ENCODE measurements at places on chromosomes 4 and X.

- DNase-seq: no peak
Observed at GRCh38 chr4:57766341-57766740, 656.2 kb upstream of the IGFBP7 start.

DNA sequence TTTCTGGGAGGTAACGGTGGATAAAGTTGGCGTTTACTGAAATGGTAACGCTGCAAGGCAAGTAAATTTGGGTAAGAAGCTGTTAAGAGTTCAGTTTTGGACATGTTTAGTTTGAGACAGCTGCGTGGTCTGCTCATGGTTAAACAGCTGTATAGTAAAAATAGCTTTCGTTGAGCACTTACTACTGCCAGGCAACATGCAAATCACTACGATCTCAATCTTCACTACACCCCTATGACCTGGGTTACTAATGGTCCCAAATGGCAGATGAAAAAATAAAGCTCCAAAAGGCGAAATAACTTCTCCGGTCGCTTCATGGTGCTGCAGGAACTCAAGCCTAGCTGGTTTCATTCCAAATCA is 22.2 kb downstream of the FABP2 start:
- no peak for DNase-seq

DNA sequence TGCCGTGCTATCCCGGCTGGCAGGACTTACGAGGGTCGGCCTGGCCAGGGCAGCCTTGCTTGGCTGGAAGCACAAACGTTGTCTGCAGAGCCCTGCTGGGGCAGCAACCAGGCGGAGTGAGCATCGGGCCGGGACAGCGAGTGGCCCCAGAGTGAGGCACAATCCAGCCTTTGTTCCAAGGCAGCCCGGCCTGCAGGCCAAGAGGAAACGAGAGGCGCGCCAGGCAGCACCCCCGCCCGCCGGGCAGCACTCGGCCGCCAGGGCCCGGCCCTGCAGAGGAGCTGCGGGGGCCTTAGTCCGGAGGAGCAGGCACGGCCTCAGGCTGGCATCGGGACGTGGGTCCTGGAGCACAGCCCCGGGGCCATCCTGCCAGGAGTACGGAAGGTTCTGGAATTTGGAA is 24.1 kb downstream of the FGFRL1 start:
- no peak for DNase-seq

- DNase-seq: no peak
Observed at GRCh38 chrX:7996414-7996813, 69.2 kb upstream of the PNPLA4 start.

GRCh38 chrX:140762061-140762460 is 52.5 kb downstream of the LINC00632 start:
- peak; percentile 28 for DNase-seq

- DNase-seq: no peak
Observed at GRCh38 chr4:12439633-12440305, 1011.1 kb upstream of the HS3ST1 start.

GRCh38 chr4:7323872-7324650 is 110.7 kb downstream of the PSAPL1 start:
- DNase-seq: no peak

DNA sequence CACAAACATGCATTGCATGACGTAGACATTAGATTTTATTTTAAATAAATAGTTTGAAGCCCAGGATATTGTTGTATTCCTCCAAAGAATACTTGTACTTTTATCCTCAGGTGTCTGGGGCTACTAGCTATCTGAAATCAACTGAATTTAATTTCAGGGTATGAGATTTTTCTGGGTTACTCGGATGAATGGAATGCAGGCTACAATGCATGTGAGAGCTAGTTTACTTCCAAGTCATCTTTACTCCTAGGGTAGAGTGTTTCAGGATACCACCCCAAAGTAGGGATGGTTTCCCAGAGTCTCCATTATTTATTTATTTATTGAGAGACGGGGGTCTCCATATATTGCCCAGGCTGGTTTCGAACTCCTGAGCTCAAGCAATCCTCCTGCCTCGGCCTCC is 66.4 kb downstream of the HPRT1 start:
- no peak for DNase-seq

DNA sequence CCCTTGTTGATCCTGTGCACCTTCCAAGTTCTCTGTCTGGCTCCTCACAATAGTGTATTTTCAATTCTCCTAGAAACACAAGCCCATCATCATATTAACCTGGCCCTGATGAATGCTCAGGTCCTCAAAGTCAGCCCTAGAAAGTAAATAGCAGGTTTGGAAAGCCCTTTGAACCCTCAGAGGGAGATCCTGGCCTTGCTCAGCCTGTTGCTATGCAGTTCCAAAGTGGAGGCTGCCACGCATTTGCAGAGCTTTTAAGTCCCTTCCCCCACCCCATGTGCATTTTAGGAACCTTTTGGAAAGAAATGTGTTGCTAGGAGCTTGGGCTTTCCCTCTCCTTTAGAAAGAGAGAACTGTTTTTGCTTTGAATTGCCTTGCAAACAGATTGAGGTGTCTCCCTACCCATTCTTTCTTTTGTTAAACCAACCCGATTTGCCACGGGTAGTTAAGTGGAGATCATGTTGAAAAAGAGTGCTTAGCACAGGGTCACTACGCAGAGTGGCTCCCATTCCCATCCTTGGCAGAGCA is 12.2 kb downstream of the MAMLD1 start:
- no peak for DNase-seq

Measured in GM04504 (cell line).